ENCODE measurements at places on chromosomes 3 and 15.

DNA sequence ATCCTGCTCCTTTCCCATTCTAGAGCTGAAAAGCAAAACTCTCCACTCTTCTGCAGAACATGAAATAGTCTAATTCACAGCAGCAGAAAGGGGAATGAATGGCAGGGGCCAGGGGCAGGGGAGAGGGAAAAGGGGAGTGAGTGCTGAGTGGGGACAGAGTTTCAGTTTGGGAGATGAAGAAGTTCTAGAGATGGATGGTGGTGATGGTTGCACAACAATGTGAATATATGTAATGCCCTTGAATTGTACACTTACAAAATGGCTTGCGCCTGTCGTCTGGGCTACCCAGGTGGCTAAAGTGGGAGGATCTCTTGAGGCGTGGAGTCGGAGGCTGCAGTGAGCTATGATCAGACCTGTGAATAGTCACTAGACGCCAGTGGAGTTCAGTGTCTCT, 78.5 kb upstream of the MEF2A start:
- peak; percentile 56 for DNase-seq

GRCh38 chr15:85750319-85751290, 44.1 kb downstream of the KLHL25 start:
- peak; percentile 78 for DNase-seq

- no peak for DNase-seq
Observed at GRCh38 chr15:39125904-39126303, 455.0 kb upstream of the THBS1 start.

DNA sequence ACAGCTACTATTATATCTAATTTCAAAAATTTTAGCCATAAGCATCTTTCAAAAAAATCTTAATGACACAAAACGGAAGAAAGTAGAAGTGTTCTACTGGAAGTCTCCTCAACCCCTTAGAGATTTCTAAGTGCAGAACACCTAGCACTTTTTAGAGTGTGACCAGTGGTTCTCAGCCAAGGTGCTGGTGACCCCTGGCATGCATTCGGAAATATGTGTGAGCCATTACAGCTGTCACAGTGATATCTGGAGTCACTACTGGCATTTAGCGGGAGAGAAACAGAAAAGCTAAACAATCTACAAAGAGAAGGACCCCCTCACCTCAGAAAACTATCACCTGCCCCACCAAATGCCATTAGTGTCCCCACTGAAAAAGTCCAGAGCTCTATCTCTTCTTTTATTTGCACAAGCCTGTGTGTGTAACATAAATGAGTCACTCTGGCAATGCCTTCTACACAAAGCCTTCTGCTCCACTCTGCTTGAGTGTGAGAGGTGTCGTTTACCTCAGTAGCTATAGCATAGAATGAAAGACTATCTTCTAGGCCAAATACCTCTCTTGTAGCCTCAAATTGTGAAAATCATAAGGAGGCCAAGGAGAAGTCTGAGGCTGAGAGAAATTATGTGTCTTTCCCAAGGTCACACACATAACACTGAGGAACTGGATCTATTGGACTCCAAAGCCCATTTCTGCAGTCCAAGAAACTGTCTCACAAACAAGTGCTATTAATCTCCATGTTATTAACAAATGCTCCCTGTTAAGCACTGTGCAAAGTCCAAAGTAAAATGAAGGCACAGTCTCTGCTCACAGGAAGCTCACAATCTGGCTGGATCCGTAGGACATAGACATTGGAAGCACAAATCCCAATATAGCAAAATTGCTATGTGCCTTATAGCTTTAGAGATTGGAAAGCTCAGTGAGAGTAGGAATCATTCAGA, 28.5 kb upstream of the KCNMB2 start:
- no peak for DNase-seq

DNA sequence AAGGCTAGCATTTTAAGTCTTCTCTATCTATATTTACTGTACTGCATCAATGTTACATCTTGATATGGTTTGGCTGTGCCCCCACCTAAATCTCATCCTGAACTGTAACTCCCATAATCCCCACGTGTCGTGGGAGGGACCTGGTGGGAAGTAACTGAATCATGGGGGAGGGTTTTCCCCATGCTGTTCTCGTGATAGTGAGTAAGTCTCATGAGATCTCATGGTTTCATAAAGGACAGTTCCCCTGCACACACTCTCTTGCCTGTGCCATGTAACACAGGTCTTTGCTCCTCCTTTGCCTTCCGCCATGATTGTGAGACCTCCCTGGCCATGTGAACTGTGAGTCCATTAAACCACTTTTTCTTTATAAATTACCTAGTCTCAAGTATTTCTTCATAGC, 161.5 kb downstream of the TBC1D5 start:
- no peak for DNase-seq

DNA sequence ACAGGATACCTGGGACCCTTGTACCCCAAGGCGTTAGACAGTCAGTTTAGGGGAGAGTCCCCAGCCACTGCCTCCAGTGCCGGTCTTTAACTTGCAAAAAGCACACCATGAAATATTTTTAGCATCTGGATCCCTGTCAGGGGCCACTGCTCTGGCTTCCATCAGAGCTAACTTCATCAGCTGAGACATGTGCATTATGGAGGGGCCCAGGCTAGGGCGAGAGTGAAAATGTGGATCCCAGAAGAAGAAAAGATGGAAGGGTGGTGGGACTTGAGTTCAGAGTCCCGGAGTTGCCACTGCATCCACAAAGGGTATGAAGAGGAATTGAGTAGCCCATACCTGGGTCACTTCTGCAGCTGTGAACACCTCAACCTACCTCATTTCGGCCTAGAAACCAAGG, 23.5 kb upstream of the SPATA12 start:
- DNase-seq, result no peak

- no peak for DNase-seq
Observed at GRCh38 chr3:179265092-179265491, 14.2 kb upstream of the KCNMB3 start.

- DNase-seq, result no peak
Observed at GRCh38 chr15:72062319-72062718, 55.6 kb downstream of the MYO9A start.

DNA sequence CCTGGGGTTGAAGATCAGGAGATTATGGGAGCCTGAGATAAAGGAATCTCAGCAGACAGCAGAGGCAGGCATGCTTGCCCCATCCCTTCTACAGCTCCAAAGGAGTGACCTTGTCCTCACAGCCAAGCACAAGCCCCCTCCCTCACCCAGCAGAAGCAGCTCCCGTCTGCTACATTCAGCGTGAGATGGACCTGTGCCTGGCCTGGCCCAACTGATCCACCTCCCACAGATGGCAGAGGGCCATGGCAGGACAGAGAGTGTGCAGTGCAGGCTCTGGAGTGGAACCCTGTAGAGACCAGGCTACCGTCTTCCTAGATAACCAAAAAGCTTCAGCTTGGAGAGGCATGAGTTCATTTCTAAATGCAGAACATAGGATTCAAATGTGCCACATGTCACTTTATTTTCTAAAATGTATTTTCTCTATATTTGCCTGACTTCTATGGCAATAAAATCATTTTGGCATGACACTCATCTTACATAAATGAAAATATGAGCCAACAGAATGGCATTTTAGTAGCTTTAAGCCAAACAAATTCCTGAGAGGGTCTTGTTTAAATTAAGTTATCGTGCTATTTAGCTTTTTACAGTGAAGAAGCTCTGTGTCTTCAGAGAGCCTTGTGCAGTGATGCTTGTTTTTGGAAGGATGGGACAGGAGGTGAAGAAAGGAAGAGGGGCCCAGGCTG, 43.7 kb downstream of the SLC12A8 start:
- DNase-seq, result no peak

- DNase-seq, result peak; percentile 75
Observed at GRCh38 chr3:38549957-38550840, 54.1 kb downstream of the EXOG start.

DNA sequence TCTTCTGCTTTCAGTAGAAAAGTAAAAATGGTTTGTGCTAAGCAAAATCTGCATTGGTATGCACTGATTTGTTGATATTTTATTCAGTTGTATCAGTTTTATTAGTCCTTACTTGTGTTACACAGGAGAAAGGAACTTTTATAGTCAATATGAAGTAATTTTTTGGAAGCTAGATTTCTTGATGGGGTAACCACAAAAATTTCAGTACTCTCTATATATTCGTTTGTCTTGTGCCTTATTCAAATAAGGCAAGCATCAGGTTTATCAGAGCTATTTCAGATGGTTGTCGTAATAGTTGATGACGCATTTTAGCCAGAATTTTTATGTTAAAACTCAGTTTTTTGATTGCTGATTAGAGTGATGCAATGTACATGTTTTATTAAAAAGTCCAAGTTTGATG, 50.7 kb upstream of the NIPA1 start:
- DNase-seq, result no peak

DNA sequence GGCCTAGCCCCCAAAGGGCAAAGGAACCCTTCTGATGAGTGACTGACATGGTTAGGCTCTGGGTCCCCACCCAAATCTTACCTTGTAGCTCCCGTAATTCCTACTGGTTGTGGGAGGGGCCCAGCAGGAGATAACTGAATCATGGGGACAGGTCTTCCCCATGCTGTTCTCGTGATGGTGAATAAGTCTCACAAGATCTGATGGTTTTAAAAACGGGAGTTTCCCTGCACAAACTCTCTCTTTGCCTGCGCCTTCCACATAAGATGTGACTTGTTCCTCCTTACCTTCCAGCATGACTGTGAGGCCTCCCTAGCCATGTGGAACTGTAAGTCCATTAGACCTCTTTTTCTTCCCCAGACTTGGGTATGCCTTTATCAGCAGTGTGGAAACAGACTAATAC, 16.9 kb downstream of the TKT start:
- DNase-seq, result no peak

DNA sequence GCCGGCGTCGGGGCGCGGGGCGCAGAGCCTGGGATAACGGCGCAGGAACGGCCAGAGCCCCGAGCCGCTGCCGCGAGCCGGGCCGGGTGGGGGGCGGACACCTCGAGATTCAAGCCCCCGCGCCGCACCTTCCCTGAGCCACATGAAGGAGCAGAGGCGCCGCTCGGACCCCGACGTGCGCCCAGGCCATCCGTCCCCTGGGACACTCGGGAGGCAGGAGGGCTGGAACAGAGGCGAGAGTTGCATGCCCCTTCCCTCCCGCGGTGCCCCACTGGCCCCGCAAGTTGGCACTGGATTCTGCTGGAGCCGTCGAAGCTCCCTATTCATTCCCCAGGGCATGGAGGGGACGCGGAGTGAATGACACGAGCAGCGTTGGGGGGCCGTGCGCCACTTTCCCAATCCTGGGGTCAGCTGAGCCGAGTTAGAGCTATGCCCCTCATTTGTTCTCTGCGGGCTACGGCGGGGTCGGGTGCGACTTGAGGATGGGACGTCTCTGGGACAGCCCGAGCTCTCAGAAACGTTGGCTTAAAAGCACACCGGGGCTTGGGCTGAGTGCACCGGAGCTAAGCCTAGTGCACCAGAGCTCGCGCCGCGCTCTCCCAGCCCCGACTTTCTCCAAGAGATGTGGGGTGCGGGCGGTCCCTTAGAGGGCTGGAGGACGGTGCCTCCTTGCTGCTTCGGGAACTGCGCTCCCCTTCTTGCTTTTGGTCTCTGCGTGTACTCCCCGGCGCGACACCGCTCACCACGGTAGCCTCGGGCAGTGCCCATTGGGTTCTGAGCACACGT, 588 bp downstream of the SLC6A1 start:
- no peak for DNase-seq

GRCh38 chr3:125395091-125395490, 20.0 kb upstream of the ZNF148 start:
- DNase-seq, result no peak

DNA sequence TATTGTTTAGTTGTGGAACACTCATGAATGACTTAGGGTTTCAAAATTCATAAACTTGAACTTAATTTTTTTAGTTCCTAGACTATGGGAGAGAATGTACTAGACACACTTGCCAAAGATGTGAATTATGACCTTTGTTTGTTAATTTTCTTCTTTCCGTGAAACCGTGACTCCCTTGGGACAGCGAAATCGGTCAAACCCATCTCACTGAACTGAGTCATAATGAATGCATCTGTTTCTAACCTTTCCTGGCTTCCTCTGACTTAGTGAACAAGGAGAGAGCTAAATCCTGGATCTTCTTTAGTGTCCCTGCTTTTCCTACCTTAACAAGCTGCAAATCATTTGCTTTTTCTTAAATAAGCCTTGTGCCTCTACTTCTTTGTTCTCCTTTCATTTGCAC, 85.5 kb downstream of the LARS2 start:
- no peak for DNase-seq

DNA sequence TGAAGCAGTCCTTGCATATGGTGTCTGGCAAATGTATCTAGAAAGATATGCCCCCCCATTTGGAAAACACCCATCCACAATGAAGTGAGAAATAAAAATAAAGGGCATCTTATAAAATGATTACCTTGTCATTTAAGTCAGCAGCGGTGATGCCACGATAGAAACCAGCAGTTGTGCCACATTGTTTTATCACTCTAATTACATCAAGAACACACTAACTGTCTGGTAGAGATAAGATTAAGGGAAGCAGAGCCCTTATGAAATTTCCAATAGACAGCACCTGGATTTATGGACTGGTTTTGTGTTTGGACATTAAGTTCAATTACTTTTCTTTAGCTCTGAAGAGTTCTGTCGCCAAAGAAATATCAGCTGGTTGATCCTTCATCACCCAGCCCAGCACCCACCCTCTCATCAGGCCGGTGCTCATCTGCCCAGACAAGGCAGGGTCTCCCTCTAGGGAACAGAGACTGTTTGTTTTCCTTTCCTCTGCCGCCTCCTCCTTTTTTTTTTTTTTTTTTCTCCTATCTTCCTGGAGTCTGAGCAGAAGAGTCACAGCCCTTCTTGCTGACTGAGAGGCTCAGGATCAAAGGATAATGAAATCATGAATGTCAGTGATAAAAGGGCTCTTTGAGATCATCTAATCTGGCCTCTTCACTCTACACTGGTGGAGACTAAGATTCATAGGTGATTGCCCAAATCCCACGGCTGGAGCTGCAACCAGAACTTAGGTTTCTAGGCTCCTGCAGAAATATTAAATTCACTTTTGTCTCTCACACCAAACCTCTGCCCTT, 464.1 kb downstream of the NTRK3 start:
- no peak for DNase-seq

GRCh38 chr3:157231071-157231470, 71.1 kb upstream of the CCNL1 start:
- DNase-seq, result no peak

GRCh38 chr3:100006570-100007271, 107.6 kb downstream of the FILIP1L start:
- DNase-seq, result no peak

DNA sequence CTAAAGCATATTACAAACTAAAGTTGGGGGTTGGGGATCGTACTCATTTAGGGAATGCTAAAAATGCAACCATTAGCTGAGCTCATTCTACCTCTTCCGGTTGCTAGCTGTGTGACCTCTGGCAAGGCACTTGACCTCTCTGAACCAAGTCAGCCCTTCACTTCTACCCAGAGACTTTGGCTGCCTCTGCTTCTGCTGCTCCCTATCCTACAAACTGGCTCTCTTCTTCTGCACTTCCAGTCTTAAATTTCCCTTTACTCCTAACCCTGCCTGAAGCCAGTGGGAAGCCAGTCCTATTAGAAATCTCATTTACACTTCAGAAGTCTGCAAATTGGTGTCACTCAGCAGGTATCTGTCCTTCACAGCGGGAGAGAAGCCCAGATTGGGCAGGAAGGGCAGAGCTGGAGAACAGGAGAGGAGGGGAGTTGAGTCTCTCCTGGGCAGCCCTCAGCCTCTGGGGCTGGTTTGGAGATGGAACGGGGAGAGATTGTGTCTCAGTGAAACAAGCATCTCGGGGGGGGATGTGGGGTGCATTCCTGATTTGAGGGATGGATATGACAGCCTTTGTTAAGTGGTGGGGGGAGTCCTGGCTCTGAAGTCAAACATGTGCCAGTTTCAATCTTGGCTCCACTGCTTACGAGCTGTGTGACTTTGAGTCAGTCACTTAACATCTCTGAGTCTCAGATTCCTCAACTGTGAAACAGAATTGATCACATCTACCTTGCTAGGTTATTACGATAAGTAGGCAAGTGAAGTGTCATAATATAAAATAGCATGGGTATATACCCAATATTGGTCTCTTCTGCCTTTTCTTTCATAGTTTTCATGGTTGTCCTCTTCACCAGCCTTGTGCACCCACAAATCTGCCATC, 7.8 kb upstream of the AEN start:
- no peak for DNase-seq
